ENCODE measurements at places on chromosomes 16 and 17. TPM values are rescaled to one million over a fixed set of nuclear protein-coding genes. Genes with fewer than 3 reads are reported as not detected.
A peak's percentile ranks its signal among the peaks of the same experiment; 100 is the strongest.

GRCh38 chr17:50170662-50171370 is 5.0 kb downstream of the SGCA start:
- peak; percentile 57 for DNase-seq

DNA sequence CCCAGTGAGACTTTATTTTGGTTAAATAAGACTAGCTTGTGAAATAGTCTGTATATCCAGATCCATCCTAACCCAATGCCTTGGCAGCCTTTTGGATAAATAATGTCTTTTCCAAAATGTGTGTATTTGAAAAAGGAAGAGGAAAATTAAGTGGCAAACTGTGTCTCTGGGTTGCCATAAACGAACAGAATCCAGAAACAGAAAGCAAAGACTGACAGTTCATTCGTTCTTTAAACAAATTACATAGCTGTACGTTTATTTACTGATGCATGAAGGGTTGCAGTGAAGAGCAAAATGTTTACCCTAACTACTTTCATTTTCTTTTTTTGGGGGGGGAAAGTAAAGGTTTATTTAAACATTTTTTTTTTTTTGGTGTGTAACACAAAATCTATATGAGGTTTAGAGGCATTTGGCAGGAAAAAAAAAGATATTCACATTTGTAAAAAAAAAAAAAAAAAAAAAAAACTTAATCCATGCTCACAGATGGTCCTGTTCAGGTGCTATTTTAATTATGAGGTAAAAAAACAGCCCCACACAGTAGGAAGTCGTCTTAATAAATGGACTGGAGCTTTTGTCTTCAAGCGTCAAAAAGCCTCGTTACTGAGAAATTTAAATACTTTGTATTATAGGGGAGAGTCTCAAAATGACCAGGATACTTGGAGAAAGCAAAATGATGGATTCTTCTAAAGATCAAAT is 245.9 kb downstream of the FTO start:
- no peak for DNase-seq

GRCh38 chr16:55248058-55248457 is 75.9 kb upstream of the IRX6 start:
- no peak for DNase-seq

GRCh38 chr16:70496513-70496912 is 26.8 kb downstream of the COG4 start:
- no peak for DNase-seq

GRCh38 chr17:17837380-17837821 is 615 bp upstream of the SREBF1 start:
- peak; percentile 79 for DNase-seq

CYGB gene
- 12.4 TPM for total RNA-seq

CCDC40 gene
- 1.5 TPM for total RNA-seq

Data from fibroblast of lung (primary cell).